ENCODE measurements at places on chromosomes 5 and 9. TPM values are rescaled to one million over a fixed set of nuclear protein-coding genes. Genes with fewer than 3 reads are reported as not detected.

Gene CYSRT1
- 1.2 TPM for total RNA-seq

Gene CCL21
- total RNA-seq = not detected

Gene PCDHGC4
- total RNA-seq = 7.0 TPM

Gene F2RL1
- total RNA-seq = not detected

Gene SLC4A9
- total RNA-seq = not detected

Gene ZNF366
- not detected for total RNA-seq

Gene CDX1
- not detected for total RNA-seq

Gene RABL6
- 78.1 TPM for total RNA-seq

GRCh38 chr9:136545692-136545964 lies 220 bp downstream of the NOTCH1 start:
- no peak for DNase-seq

DNA sequence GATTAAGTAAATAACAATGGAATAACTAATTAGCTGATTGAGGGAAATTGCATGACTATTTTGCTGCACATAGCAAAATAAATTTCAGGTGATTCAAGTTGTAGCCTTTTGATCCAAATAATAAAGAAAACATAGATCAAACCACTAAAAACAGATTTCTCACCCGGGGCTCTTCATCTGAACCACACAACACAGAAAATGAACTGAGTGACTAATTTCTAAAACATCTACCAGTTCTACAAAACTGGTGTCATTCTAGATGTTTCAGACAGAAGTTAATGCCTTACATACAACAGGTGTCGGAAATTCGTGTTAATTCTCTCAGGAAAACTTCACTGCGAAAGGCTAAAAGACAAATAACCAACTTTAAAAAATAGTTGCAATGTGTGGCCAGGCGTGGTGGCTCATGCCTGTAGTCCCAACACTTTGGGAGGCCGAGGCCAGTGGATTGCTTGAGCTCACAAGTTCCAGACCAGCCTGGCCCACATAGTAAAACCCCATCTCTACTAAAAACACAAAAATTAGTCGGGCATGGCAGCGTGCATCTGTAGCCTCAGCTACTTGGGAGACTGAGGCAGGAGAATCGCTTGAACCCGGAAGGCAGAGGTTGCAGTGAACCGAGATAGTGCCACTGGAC lies 6.9 kb downstream of the PROP1 start:
- DNase-seq = peak; percentile 27

GRCh38 chr5:15233566-15233965 lies 266.4 kb upstream of the FBXL7 start:
- no peak for DNase-seq

GRCh38 chr9:14471041-14471440 lies 157.1 kb upstream of the NFIB start:
- DNase-seq = no peak

- no peak for DNase-seq
These were observed 19.6 kb upstream of the GLRX start for GRCh38 chr5:95841914-95842812.

- DNase-seq = no peak
These were observed 86.6 kb downstream of the ZNF608 start for GRCh38 chr5:124659798-124660197.

- DNase-seq = no peak
These were observed 44.3 kb downstream of the SEMA6A start for GRCh38 chr5:116530276-116530675.

DNA sequence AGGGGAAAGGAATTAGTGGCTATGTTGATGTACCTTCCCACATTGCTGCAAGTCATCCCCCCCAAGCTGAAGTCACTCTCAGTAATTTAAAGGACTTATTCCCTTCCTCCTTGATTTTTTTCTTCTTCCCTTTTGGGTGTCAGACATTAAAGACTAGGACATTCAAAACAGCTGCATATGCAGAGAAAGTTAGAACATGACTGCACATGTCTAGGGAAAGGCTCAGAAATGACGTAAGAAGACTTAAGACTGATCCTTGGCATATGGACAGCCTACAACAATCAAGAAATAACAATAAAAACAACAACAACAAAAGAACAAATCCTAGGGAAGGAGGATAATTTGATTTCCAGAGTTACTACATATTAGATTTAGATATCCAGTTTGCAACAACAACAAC lies 997.5 kb downstream of the TLE4 start:
- no peak for DNase-seq

DNA sequence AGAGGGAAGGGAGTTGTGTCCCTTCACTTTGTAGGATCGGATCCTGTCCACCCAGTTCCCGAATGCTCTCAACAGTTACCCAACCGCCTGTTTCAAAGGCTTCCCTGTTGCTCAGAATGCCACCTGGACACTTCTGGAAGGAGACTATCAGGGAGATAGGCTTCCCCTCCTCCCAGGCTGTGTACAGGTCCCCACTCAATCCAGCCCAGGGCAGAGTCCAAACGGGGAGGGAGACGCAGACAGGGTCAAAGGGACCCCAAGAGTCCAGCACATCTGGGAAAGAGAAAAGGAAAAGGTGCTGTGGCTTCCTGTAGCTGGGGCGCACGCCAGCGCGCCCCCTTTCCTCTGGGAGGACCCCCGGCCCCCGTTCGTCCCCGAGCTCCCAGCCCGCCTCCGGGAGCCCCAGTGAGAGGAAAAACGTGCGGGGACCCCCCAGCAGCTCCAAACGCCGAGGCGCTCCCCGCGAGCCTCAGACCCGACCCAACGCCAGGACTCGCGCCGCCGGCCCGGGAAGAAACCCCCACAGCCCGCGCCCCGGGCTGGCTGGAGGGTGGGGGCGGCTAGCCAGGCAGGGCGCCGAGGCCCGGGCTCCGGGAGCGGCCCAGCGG lies 640 bp downstream of the SURF4 start:
- peak; percentile 68 for DNase-seq

GRCh38 chr5:123204251-123204650 lies 115.2 kb downstream of the PRDM6 start:
- DNase-seq = no peak

- no peak for DNase-seq
These were observed 408.3 kb downstream of the DMRT2 start for GRCh38 chr9:1458503-1458902.

- no peak for DNase-seq
These were observed 6.0 kb downstream of the RANBP17 start for GRCh38 chr5:170867825-170868224.

DNA sequence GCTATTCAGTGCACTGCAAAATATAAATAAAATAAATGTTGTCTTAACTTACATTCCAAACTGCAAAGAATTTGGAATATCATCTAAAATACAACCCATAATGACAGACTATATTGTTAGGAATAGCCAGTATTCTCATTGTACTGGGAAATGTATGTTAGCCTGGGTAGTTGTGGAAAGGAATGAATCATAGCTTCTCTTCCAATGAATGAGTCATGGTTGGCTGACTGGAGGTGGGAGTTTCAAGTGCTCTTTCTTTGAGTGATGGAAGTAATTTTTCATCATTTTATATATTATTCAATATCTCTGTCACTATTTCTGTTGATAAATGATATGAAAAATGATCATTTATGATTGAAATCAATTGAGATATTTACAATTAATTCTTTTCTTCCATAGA lies 158.6 kb upstream of the ARRDC3 start:
- DNase-seq = no peak

DNA sequence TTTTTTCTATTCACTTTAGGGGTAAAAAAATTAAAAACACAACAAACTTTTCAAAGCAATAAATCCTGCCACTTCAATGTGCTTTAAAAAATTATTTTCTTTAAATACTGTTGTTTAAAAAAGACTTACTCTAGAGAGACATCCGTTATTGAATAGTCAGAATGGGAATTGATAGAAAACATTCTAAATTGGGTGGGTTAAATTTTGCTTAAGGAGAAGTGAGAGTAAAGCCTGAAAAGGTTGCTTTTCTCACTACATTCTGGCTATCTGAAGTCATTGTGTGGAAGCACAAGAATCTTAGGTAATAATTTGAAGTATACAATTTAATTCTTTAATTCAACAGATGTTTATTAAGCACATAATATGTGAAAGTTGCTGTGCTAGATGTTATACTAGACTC lies 509.3 kb downstream of the NR2F1-AS1 start:
- DNase-seq = no peak

GRCh38 chr5:98483301-98483685 lies 290.2 kb upstream of the RGMB start:
- DNase-seq = no peak

- no peak for DNase-seq
These were observed 136.4 kb upstream of the FBXL7 start for GRCh38 chr5:15363601-15364000.

- DNase-seq = no peak
These were observed 18.1 kb downstream of the GSN start for GRCh38 chr9:121285835-121286687.

GRCh38 chr9:3656224-3656623 lies 130.4 kb upstream of the RFX3 start:
- no peak for DNase-seq

DNA sequence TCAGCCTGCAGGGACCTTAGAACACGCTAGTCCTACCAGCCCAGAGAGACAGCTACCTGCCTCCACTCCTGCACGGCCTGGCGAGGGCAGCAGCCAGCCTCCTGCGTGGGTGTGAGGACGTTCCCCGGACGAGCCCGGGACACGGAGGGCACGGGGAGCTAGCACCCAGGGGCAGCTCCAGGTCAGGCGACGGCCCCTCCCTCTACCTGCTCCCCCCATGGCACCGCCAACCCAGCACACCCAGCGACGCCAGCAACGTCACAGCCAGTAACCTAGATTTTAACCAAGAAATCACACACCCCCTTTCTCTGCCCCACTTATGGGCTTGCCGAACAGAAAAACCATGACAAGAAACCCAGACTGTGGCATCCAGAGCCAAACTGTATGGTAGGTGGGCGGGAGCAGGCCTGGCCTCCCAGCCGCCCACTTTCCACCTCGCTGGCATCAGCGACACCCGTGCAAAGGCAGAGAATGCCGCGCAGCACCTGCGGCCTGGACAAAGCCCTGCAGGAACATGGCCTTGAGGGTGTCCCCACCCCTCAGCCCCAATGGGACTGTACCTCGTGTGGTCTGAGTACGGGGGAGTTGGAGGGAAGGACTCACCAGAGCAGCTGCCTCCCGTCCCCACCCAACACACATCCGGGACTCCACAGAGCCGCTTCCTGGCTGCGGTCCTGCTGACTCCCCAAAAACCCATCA lies 47.9 kb downstream of the NACC2 start:
- no peak for DNase-seq
